ENCODE measurements at places on chromosomes 7 and 10.

GRCh38 chr10:12333380-12334185, 15.8 kb upstream of the CAMK1D start:
- no peaks in the 10 kb centered on the region for H3K27me3 ChIP-seq
- DNase-seq: peak; percentile 27
- peaks cover 2% of the 10 kb centered on the region for H3K4me1 ChIP-seq
- no peak overlapping the region for H3K4me3 ChIP-seq
- H3K36me3 ChIP-seq: no peaks in the 10 kb centered on the region
- no peak overlapping the region for H3K27ac ChIP-seq

DNA sequence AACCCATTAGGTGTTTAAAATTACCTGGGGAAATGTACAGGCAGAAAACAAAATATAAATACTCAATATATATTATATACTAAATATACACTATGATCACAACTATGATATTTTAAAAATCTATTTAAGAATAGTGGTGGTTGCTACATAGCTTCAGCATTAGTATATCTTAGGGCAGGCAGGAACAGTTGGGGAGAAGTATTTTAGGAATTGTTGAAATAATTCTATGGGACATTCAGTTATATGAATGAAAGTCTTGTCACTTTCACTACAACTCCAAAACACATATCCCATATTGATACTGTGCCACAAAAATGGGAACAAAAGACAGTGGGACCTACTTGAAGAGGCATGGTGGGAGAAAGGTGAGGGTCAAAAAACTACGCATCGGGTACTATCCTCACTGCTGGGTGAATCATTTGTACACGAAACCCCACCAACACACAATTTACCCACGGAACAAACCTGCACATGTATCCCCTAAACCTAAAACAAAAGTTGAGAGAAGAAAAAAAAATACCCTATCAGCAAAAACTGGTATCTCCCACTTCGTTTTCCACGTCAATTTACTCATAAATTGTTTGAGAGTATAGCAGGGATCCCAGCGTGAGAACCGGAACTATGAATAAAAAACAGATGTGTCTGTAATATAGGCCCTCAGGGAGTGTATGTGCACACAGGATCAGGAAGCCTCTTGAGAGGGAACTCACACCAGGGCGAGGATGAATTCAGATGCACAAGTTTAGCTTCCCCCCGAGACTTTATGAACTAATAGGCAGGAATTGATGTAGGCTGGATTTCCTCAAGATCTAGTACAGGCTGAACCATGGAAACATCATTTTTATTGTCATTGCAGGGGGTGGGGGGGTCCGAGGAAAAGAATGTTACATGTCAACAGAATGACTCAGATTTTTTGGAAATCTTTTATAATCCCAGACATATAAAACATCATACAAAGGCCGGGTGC, 16.2 kb downstream of the SLC16A12 start:
- DNase-seq: no peak
- no peak overlapping the region for H3K27ac ChIP-seq
- H3K36me3 ChIP-seq: no peaks in the 10 kb centered on the region
- H3K4me1 ChIP-seq: peaks cover 5% of the 10 kb centered on the region

GRCh38 chr7:44626620-44627019, 20.2 kb downstream of the OGDH start:
- H3K4me1 ChIP-seq: peaks cover 9% of the 10 kb centered on the region
- no peaks in the 10 kb centered on the region for H3K36me3 ChIP-seq
- DNase-seq: no peak
- no peak overlapping the region for H3K27ac ChIP-seq
- no peak overlapping the region for H3K4me3 ChIP-seq

- no peaks in the 10 kb centered on the region for H3K27me3 ChIP-seq
- DNase-seq: peak; percentile 38
- peaks cover 12% of the 10 kb centered on the region for H3K4me1 ChIP-seq
- H3K4me3 ChIP-seq: no peak overlapping the region
- H3K27ac ChIP-seq: peak overlapping the region; percentile 79
These were observed 121.2 kb downstream of the UBE2H start for GRCh38 chr7:129831424-129832058.

DNA sequence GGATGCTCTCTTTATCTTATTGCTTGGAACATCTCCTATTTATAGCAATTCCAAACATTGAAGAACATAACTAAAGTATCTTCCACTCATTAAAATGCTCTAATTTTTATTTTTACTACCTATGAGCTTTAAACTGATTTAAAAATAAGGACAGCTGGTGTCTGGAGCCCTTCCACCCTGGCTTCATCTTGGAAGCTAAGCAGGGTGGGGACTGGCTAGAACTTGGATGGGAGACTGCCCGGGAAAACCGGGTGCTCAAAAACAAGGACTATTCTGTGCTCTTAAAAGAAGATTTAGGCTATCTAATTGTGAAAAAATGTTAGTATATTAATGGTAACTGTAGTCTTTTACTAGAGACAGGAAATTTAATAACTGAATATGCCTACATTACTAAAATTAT, 69.2 kb downstream of the ARMC3 start:
- no peak overlapping the region for H3K27ac ChIP-seq
- no peak for DNase-seq
- no peaks in the 10 kb centered on the region for H3K27me3 ChIP-seq
- H3K4me3 ChIP-seq: no peak overlapping the region
- H3K4me1 ChIP-seq: no peaks in the 10 kb centered on the region

- H3K27me3 ChIP-seq: peaks cover 2% of the 10 kb centered on the region
- H3K4me1 ChIP-seq: no peaks in the 10 kb centered on the region
- DNase-seq: no peak
- H3K27ac ChIP-seq: no peak overlapping the region
These were observed 61.0 kb upstream of the SMIM30 start for GRCh38 chr7:113179313-113179712.

- H3K27ac ChIP-seq: no peak overlapping the region
- H3K4me1 ChIP-seq: no peaks in the 10 kb centered on the region
- no peak overlapping the region for H3K4me3 ChIP-seq
- H3K36me3 ChIP-seq: no peaks in the 10 kb centered on the region
These were observed 4.5 kb downstream of the CPA2 start for GRCh38 chr7:130270947-130271800.
